ENCODE measurements at places on chromosomes 16 and 17. TPM values are rescaled to one million over a fixed set of nuclear protein-coding genes. Genes with fewer than 3 reads are reported as not detected.

DNA sequence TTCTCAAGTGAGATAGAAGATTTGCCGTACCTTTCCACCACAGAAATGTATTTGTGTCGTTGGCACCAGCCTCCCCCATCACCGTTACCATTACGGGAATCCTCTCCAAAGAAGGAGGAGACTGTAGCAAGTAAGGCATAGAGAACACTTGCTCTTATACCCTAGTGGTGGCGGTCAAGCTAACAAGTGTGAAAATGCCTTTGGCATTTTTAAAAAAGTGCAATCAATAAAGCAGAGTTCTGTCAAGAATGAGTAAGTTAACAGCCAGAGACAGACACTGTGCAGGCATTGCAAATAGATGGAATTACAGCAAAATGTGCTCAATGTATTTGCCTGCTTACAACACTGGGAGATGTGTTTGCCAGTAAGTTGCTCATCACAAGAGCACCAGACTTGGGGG, 7.7 kb downstream of the MSL1 start:
- DNase-seq: no peak

DNA sequence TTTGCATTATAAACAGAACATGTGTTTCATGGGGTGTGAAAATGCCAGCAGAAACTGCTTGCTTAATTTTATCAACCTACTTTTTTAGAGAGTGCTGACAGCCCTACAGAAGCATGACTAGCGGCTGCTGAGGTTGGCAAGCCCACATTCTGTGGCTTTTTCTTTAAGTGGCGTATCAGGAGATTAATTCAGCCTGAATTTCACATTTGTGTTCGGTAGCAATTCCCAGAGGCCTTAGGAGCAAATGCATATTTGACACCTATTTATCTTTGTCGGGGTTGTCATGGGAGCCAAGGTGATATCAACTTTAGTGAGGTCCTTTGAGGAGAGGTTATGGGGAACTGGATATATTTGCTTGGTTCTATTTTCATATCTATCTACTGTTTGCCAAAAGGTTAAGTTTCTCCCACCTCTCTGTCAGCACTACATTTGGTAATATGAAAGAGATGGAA, 140.9 kb downstream of the KCNJ2 start:
- DNase-seq: no peak

DNA sequence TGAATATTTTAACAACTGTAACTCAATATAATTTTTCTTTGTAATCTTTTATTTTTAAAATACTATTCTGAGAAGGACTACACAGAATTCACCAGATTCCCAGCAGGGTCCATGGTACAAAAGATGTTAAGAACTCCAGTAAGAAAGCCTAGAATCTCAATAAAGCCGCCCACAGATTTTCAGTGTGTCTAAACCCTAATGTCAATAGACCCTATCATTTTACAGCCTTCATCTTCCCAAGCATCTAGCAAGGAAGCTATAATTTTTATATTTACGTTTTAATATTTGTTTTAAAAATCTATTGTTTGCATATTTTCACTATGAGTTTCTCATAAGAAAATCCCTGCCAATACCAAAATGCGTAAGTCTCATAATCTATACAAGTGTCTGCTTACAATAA, 148.5 kb downstream of the CEP112 start:
- DNase-seq: no peak

GRCh38 chr17:71118039-71118438, 948.7 kb downstream of the KCNJ2 start:
- peak; percentile 42 for DNase-seq

DNA sequence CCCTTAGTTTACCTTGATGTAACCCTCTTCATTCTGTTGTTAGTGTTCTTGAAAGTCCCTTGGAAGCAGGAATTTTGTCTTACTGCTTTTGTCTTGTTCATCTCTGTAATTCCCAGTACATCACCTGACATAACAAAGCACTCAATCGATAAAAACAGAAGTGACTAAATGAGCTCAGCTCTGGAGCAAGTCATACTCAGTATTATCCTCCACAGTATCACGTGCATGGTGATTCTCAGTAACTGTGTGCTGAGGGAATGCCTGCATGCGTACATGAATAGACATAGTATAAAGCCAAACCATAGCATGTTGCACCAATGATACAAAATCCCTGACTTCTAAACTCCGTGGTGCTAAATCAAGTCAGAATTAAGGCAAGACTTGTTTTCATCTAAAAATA, 7.2 kb downstream of the KRT38 start:
- DNase-seq: no peak

- no peak for DNase-seq
These were observed 37.0 kb downstream of the RNF135 start for GRCh38 chr17:31007695-31008373.

- DNase-seq: no peak
These were observed 169.4 kb downstream of the SNX29 start for GRCh38 chr16:12145918-12146317.

DNA sequence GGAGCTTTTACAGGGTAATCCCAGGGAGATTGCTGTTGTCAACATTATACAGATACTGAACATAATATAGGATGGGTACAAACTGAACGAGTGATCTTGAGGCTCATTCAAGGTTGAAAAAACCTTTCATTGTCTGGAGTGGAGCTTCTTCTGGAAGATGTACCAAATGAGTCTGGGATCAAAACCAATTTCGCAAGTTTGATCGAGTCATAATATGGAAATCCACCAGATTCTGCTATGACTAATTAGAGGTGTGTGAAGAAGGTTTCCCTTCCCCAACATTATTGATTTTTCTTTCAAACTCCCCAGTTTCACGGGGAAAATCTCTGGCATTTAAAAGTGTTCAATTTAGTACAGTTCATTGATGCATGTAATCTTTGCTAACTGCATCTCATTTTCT, 324.1 kb downstream of the ZFHX3 start:
- DNase-seq: peak; percentile 77

DNA sequence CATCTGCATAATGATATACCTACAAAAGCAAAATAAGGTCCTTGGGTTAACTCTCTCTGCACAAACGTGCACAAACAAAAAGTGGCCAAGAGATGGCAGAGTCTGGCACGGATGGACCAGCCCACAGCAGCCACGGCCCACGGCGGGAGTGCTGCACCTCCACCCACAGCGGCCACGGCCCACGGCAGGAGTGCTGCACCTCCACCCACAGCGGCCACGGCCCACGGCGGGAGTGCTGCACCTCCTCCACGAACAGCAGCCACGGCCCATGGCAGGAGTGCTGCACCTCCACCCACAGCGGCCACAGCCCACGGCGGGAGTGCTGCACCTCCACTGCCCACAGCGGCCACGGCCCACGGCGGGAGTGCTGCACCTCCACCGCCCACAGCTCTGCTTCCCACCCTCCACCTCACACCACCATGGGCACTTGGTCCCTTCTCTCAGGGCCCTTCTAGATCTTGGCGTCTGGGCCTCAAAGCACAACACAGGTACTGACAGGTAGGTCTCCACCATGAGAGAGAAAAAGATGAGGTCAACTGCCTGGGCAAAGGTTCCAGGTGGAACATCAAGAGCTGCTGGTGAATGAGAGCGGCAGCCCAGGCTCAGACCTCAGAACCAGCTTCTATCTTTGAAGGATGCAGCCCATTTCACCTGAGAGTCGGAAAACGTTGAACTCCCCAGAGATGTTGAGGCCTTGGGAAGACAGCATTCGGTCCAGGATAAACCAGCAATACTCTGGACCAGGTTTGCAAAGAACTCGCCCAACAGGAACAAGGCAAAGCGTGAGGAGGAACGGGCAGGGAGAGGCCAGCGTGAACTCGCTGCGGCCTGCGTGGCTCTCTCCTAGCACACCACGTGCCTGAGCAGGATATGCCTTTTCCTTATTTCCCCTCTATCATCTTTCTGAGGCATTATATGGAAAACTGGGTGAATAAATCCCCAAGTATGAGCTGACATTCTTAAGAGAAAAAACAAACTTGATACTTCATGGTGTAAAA, 124.5 kb downstream of the ZNF778 start:
- DNase-seq: no peak

GRCh38 chr16:73057291-73058210, 9.6 kb upstream of the ZFHX3 start:
- DNase-seq: no peak

DNA sequence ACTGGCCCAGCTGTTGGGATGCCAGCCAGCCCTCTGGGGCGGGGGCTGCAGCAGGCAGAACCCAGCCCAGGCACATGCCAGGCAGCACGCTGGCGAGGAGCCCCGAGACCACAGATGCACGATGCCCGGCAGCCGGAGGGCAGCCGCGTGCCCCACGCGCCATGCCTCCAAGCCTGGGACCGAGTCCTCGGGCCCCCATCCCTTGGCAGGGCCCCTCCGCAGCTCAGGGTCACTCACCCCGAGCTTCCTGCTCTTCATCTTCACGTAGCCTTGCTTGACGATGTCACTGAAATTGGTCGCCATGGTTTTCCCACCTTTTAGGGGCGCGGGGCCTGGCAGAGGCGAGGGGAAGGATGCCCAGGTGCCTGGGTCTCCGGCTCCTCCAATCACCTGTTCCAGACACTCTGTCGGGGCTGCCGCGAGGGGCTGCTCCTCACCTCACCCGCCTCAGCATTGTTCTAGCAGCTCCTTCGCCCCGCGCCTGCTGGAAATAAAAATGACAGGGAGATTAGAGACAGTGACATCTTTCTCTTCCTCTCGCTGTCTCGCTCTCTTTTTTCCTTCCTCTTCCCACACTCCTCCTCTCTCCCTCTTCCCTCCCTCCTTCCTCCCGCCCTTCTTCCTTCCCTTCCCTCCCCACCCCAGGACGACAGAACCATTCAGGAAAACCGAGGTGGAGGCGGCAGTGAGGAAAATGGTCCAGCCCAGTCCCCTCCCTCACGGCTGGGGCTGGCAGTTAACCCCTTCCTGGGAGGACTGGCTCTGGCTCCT, 6.9 kb downstream of the DOK4 start:
- peak; percentile 48 for DNase-seq

DNA sequence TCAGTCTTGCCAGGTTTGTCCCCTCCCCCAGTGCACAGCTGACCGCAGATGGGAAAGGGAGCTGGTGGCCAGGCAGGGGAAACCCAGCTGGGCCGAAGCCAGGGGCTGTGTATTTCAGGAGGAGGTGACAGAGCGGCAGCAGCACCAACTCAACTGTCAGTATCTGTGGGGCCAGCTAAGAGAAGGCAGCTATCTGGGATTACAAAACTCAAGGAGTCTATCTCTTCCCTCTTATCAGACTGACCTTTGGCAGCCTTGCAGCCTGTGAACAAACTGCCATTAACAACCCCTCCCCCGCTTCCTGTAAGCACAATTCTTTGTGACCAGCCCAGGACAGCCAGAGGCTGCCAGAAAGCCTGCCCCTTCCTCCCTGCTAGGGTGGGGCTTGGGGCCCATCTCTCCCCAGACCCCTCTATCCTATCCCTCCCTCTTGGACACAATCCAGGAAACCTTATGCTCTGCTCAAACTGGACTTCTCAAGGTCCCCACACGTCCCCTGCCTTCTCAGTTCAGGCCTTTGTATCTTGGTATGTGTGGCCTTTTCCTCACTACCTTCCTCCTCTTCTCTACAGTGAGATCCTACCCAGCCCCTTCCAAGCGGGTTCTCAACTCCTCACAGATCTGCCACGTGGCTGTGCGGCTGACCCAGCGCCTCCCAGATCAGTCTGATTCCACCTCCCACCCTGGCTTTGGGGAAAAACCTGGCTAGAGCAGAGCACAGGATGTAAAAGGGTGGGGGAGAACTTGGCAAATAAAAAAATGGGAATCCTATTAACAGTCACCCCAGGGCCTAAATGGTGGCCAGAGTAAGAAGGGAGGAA, 10.5 kb downstream of the ST3GAL2 start:
- peak; percentile 93 for DNase-seq

DNA sequence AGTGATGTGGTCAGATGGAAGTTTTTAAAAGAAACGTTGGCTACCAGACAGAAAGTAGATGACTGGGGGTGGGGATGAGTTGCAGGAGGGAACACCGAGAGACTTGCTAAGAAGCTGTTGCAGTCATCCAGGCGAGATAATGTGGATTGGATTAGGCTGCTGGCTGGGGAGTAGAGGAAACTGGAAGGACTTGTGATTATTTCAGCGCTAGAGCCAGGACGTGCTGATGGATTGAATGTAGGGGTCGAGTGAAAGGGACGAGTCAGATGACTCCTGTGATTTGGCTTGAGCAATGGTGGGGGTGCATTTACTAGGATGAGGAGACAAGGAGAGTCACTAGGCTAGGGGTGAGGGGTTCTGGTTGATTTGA, 88.5 kb downstream of the CLEC16A start:
- DNase-seq: no peak

- DNase-seq: no peak
These were observed 20.2 kb downstream of the GNAO1 start for GRCh38 chr16:56211435-56211981.

DNA sequence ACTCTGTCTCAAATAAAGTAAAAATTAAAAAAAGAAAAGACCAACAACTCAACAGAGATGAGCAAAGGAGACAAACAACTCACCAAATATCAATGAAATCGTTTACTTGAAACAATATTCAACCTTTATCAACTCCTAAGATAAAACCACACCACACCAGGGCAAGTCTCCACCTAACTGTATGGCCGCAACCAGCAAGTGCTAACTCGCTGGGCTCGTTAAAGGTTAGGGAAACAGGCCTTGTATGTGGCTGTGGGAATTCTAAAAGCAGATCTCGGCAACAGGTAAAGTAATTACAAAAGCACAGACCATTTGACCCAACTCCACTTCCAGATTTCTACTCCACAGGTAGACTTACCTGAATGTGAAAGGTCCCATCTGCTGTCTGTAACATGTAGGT, 9.3 kb downstream of the ZCCHC14 start:
- no peak for DNase-seq

DNA sequence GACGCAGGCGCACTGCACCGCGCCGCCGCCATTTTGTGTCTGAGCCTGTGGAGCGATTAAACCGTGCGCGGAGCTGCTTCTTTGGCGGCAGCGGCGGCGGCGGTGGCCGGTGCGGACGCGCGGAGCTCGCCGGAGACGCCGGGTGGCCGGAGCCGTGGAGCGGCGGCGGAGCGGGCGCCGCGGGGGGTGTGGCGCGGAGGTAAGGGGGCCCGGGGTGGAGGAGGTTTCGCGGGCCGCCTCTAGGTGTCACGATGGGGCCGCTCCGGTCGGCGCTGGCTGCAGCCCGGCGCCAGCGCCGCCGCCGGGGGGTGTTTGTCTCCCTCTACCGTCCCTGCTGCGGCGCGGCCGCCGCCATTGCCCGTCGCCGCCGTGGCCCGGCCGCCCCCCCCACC, at the start of gene CTCF:
Gene CTCF, plus strand, starts transcription at position 1 of the 392 bp plus-strand sequence. CDS start 48,307 bp downstream, outside the sequence.
- peak; percentile 47 for DNase-seq

DNA sequence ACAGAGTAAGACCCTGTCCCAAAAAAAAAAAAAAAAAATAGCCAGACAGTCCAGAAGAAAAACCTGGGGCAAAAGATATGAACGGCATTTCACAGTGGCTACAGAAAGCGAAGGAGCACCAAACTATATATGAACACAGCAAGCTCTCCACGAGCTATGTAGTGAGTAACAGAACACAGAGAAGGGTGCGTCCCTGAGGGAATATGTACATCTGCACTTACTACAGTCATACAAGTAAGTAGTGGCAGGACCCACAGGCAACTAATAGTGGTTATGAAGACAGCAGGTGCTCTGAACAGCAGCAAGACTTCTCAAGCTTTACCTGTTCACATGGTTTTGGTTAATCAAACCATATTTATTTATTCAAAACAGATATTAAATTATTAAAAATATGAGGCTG, 15.8 kb downstream of the TRAP1 start:
- no peak for DNase-seq

The XYLT1 gene
- total RNA-seq: under 0.01 TPM

The ZNF821 gene
- total RNA-seq: 7.2 TPM

The NHLRC4 gene
- total RNA-seq: 0.85 TPM

The ADAD2 gene
- total RNA-seq: 0.35 TPM

The KCNJ12 gene
- total RNA-seq: 8.5 TPM

The LGALS9B gene
- total RNA-seq: not detected

The MTSS2 gene
- 9.7 TPM for total RNA-seq

The TAT gene
- not detected for total RNA-seq

The NPIPB9 gene
- total RNA-seq: 4.5 TPM

The NOL3 gene
- 27.1 TPM for total RNA-seq

The DPEP3 gene
- not detected for total RNA-seq

The ACSM3 gene
- 8.5 TPM for total RNA-seq

The SLC52A1 gene
- total RNA-seq: 0.55 TPM

The ZSCAN10 gene
- not detected for total RNA-seq

Measured in renal cortical epithelial cell (primary cell).